Activated CD4-positive, CD25-positive, alpha-beta regulatory T cell treated with anti-CD3 and anti-CD28 coated beads, Interleukin-2, amount 50 U/mL, for 24 hours (primary cell): ENCODE measurements at places on chromosomes 13 and 19.

- no peak for ATAC-seq
Measured at GRCh38 chr19:48779636-48780035, 24.3 kb downstream of the FGF21 start.

- no peak for ATAC-seq
Measured at GRCh38 chr13:114099918-114100445, 32.4 kb downstream of the RASA3 start.

GRCh38 chr13:47853236-47853635 is 147.8 kb downstream of the SUCLA2 start:
- no peak for ATAC-seq

- ATAC-seq = peak; percentile 34
Measured at GRCh38 chr19:46713781-46714443, 3.0 kb downstream of the PRKD2 start.

GRCh38 chr19:35110974-35111373 is 4.6 kb upstream of the FXYD3 start:
- ATAC-seq = no peak

DNA sequence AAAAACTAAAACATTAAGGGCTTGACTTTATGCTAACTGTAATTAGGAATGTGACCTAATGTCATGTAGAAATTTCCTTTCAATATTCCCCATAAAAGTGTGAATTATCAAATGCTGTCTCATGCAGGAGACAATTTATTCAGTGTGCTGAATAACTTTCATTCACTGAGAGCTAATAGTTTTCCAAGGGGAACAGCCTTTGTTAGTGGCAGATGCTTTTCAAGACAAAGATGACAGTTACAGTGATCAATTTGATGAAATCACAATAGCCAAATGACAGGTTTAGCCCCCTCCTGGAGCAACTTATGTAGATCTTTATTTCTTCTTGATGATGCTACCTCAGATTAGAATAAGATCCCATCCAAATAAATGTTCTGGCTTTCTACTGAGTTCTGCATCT is 275.5 kb downstream of the ITGBL1 start:
- no peak for ATAC-seq

- ATAC-seq = no peak
Measured at GRCh38 chr13:39684531-39685137, 29.2 kb downstream of the COG6 start.

GRCh38 chr13:49980266-49980665 is 16.6 kb upstream of the TRIM13 start:
- ATAC-seq = no peak

- no peak for ATAC-seq
Measured at GRCh38 chr13:43522788-43523187, 264.0 kb downstream of the ENOX1 start.

- no peak for ATAC-seq
Measured at GRCh38 chr13:32609428-32609827, 23.2 kb downstream of the PDS5B start.

DNA sequence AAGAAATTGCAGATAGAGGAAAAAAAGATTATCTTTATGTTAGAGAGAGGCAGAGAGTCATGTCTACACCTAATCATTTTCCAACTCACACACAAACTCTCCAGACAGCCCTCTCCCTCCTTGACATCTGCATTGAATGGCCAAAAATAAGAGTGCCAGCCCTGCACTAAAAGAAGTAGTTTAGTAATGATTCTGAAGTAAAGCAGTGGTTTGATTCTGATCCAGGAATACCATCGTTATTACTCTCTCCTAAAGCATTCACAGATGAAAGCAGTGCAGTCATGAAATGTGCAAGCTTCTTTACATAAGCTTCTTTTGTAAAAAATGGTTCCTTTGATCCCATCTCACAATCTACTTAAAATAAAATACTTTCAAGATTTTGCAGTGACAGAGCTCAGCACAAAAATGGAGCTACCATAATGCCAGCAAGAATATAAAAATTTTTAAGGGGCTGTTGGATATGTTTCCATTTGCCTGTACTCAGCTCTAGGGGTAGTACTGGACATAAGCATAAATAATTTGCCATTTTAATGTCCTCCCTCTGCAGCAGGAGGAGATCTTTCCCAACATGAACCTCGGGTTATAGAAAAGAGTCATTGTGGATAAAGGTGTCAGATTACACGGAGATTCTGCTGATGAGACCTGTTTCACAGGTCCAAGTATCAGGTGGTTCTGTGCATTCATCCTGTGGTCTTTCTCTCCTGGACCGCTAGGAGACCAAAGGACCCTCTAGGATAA is 406.3 kb downstream of the DCT start:
- no peak for ATAC-seq

- peak; percentile 55 for ATAC-seq
Measured at GRCh38 chr19:2096034-2096479, at the start of gene MOB3A. MOB3A (minus strand) TSS chr19:2096326; CDS start chr19:2078560, 17,766 bp downstream.

- ATAC-seq = no peak
Measured at GRCh38 chr13:36888645-36889044, 31.4 kb downstream of the SMAD9 start.

GRCh38 chr13:43195551-43195950 is 172.2 kb downstream of the DNAJC15 start:
- no peak for ATAC-seq

DNA sequence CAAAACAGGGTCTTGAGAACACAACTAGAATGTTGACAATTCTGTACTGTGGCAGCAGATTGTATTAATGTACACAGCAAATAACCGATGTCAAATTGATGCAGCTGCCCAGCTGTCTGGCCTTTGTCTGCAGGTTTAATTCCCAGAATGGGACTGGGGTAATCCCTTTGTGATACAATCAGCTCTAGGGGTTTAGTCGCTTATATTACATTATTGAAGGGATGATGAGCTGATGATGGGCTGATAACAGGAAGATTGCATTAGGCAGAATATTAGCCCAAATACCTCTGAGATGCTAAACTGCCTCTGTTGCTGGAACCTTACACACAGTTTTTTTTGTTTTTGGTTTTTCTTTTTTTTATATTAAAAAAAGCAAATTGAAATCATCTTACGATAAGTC is 265.0 kb downstream of the RBM26 start:
- no peak for ATAC-seq
